Stimulated activated CD8-positive, alpha-beta memory T cell treated with anti-CD3 and anti-CD28 coated beads, Interleukin-4, amount 100 ng/mL, for 4 hours (primary cell): ENCODE measurements at places on chromosomes 5 and 9.

- no peak for DNase-seq
Observed at GRCh38 chr9:128323791-128324190, 1.2 kb downstream of the COQ4 start.

DNA sequence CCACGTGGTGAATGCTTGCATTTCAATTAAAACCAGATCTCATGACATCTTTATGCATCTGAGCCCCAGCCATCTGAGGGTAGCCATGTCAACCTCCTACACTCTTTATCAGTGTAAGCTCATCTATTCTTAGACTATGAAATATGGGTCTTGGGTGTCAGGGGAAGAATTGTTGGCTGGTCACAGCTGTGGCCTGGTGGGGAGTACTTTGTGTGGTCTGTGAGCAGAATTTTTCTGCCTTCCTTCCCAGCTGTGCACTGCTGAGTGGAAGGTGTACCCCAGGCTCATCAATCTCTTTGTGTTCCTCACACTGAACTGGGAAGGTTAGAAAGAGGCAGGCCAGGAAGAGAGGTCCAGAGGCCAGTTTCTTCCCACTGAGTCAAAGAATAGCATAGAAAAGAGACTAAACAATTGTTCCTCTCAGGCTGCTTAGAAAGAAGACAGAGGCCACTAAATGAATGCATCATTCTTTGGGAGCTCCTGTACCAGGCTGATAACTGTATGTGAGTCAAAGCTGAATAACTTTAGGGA, 202.7 kb upstream of the RGMB start:
- DNase-seq: no peak

GRCh38 chr5:66661149-66661548, 65.0 kb downstream of the MAST4 start:
- DNase-seq: no peak

DNA sequence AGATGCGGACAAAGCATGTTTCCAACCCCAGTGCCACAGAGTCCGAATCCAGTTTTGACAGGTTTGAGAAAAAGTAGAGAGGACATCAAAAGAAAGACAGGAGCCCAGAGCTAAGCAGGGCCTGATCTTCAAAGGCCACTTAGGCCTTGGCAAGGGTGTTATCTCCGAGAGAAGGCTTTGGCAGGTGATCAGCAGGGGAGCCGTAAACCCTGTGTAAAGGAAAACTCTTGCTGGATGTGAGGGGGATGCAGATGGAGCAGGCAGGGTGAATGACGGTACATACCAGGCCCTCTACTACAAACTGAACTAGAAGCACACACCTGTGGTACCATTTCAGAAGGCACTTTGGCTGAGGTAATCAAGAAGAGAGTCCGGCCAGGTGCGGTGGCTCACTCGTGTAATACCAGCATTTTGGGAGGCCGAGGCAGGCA, 1.4 kb upstream of the HNRNPH1 start:
- no peak for DNase-seq

DNA sequence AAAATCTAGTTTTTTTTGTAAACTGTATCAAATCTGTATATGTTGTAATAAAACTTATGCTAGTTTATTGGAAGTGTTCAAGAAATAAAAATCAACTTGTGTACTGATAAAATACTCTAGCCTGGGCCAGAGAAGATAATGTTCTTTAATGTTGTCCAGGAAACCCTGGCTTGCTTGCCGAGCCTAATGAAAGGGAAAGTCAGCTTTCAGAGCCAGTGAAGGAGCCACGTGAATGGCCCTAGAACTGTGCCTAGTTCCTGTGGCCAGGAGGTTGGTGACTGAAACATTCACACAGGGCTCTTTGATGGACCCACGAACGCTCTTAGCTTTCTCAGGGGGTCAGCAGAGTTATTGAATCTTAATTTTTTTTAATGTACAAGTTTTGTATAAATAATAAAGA, 24.3 kb downstream of the HMGCR start:
- no peak for DNase-seq

DNA sequence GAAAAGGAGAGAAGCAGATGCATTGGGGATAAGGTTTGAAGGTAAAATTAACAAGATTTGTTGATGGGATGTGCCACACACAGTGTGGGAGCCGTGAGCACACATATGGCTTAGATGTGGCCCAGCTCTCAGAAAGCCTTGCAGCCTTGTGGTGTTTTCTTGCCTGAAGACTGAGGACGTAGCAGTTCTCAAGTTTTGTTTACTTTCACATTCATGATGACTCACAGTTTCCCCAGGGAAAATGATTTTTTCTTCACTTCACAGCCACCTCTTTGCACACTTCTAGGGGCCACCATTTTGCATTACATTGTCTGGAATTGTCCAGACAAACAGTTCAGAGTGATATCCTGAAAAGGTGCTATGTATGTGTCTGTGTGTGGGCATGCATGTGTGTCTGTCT, 126.2 kb downstream of the BASP1 start:
- DNase-seq: no peak

DNA sequence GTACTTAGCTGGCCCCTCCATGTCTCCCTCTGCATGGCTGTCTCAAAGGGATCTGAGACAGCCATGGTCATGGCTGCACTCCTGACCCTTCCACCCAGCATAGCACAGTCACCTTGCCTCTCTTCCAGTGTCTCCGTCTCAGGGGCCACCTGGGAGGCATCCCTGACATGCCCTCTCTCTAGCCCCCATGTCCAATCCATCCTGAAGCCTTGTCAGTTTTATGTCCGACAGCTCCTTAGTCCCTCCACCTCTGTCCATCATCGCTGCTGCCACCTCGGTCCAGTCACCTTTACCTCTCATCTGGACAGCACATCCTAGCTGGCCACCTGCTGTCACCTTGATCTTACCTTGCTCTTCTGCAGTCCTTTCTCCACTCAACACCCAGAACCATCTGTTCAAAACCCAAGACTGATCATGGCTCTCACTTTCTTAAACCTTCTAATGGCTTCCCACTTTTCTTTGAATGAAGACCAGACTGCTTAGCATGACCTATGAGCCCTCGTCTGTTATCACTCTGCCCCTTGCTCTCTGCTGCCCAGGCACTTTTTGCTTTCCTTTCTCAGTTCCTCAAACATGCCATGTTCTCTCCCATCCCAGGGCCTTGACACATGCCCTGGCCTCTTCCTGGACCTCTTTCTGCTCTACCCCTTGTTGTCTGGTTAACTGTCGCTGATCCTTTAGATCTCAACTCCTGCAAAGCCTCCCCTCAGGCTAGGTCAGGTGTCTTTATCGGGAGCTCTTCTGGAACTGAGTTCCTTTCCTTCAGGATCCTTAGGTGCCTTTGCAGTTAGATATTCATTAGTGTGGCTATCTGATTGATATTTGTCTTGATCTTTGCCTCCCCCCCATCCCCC, 181.8 kb upstream of the PITX1 start:
- DNase-seq: no peak

GRCh38 chr9:70672161-70672649, 257.7 kb upstream of the KLF9 start:
- DNase-seq: no peak
